ENCODE measurements at places on chromosomes 1 and 21.

GRCh38 chr21:28227881-28228635, 764.6 kb downstream of the LTN1 start:
- no peak for DNase-seq

- DNase-seq, result no peak
Observed at GRCh38 chr1:179127163-179127895, 45.5 kb downstream of the TOR3A start.

GRCh38 chr1:8863794-8864233, 14.7 kb downstream of the ENO1 start:
- DNase-seq, result no peak

DNA sequence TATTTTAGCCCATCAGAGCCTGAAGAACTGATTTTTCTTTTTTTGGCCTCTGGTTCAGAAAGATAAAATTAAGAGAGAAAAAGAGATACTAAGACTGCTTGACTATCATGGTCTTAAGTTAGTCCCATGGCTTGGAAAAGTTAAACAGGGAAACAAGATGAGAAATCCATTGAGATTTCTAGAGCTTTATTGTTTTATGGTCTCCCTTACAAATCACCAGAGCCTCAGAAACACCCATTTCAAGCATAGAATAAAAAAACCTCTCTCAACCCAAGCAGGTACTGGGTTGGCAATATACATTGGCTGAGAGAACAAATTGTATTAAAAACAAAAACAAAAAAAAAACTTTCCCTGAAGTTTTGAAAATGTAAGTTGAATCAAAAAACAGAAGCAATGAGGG, 3.9 kb downstream of the SELE start:
- no peak for DNase-seq

GRCh38 chr1:204059970-204060369, 12.9 kb upstream of the SOX13 start:
- no peak for DNase-seq

DNA sequence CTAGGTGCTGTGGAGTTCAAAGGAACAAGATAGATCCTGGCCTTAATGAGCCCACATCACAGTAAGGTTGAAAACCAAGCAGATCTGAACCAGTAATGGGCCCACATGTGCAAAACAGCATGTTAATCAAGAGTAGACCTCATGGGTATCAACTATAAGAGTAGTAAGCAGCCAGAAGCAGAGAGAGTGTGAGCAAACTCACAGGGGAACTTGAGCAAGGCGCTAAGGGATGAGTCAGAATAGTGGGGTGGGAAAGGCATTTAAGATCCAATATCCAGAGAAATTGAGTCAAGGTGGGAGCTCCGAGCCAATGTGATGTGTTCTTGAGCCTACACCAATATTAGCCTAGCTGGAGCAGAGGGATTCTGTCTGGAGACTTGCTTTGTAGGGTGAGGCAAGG, 52.4 kb upstream of the GJA5 start:
- no peak for DNase-seq

- no peak for DNase-seq
Observed at GRCh38 chr1:182802006-182802803, 12.6 kb downstream of the NPL start.

DNA sequence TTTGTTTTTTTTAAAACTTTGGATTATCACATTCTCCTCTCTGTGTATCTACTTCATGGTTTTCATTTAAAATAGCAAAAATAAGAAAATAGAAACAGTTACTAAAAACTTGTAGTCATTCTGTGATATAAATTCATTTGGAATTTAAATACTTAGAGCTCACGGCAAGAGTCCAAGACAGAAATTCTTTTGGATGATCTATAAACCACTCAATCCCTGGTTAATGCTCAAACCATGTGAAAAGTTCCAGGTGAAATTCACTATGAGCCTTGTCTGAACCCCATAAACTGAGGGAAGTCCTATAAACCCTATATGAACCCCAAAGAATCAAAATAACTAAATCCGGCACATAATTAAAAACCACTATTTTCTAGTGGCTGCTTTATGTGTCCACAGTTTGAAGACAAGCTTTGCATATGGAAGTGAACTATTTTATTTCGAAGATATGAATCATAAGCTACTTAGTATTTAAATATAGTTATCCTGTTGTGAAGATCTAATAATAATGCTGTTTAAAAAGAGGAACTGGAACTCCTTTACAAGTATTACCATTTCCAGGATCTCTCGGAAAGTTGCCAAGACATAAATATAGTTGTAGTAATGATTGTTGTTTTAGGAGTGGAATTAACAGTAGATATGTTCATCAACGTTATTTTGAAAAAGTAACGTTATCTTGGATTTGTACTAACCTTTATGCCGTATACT, 163.5 kb downstream of the NFIA start:
- DNase-seq, result no peak

GRCh38 chr1:236343246-236343870, 50.7 kb upstream of the EDARADD start:
- DNase-seq, result no peak

DNA sequence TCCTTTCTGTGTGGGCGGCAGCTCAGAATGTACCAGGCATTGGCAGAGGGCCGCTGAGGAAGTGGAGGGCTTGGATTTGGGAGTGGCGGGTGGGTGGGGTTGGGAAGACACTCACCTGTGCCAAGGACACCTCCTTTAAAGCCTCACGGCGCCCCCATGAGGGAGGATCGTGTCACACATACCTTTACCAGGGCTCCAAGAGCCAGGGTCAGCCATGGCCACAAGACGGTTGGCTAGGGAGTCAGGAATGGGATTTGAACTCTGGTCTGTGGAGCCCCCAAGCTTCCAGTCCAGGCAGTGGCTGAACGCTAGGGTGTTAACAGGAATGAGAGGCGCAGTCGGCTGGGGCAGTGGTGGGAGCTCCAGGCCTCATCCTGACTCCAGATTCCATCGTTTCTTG, 4.6 kb downstream of the NBL1 start:
- no peak for DNase-seq

- DNase-seq, result no peak
Observed at GRCh38 chr1:211145944-211146343, 12.0 kb upstream of the KCNH1 start.

- peak; percentile 70 for DNase-seq
Observed at GRCh38 chr1:36516372-36517010, 33.8 kb upstream of the CSF3R start.

DNA sequence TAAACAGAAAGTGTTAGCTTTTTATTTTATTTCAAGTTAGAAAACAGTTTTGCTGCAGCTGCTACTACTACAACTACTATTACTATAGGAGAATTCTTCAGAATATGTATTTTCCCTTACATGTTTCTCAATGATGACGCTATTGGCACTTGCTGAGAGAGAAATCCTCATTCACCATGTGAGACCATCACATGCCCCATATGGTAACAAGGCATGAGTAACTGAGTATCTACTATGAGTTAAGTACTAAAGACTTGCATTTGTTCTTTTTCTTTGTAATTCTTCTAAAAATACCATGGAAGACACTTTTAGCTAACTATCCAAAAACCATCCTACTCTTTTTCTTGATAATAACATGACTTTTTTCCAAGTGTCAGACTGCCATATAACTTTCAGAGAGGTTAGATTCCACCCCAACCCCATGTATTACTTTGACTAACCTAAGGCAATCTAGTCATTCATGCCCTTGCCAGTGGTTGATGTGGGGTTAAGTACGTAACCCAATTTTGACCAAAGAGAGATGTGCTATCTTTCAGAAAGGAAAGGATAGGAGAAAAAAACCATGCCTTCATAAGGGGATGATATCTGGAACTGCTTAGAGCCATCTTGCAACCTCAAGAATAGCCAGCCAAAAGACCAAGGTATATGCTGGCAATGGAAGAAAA, 42.9 kb downstream of the COP1 start:
- no peak for DNase-seq

DNA sequence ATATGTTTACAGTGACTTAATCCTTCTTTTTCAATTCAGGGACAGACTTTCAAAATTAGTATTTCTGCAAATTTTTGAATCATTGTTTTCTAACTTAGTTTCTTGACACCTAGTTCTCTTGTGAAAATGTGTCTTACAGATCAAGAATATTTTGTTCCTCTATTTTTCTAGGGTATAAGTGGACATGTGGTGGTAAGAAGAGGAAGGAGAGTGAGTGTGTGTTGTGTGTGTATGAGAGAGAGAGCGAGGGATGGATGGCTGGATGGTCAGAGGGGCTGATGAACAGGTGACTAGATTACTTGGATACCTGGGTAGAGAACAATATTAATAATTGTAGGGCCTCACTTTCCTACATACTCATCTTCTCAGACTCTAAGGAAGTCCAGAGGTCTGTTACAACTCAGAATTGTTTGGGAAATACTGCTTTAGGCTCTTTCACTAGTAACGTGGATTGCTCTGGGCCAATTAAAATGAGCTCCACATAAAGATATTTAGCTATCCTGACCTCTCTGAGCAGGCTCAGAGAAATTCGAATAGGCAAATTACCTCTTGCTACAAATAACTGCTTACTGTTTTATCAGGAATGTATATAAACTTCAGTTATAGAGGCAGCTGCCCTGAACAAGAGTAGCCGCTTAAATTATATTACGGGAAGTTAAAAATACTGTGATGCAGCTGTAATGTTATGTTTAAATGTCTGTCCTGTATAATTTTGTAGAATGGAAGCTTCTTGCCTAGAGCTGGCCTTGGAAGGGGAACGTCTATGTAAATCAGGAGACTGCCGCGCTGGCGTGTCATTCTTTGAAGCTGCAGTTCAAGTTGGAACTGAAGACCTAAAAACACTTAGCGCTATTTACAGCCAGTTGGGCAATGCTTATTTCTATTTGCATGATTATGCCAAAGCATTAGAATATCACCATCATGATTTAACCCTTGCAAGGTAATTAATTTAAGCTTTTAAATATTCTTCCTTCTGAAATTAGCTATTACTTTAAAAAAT, 19.7 kb downstream of the GPSM2 start:
- no peak for DNase-seq

GRCh38 chr1:92968138-92969032, 7.1 kb upstream of the DIPK1A start:
- DNase-seq, result no peak

GRCh38 chr1:57986432-57986831, 560.1 kb downstream of the OMA1 start:
- DNase-seq, result no peak

All from NCI-H2227 treated with DMSO at 0.1 percent for 48 hours (cell line).